ENCODE measurements at places on chromosomes 5 and 9.

DNA sequence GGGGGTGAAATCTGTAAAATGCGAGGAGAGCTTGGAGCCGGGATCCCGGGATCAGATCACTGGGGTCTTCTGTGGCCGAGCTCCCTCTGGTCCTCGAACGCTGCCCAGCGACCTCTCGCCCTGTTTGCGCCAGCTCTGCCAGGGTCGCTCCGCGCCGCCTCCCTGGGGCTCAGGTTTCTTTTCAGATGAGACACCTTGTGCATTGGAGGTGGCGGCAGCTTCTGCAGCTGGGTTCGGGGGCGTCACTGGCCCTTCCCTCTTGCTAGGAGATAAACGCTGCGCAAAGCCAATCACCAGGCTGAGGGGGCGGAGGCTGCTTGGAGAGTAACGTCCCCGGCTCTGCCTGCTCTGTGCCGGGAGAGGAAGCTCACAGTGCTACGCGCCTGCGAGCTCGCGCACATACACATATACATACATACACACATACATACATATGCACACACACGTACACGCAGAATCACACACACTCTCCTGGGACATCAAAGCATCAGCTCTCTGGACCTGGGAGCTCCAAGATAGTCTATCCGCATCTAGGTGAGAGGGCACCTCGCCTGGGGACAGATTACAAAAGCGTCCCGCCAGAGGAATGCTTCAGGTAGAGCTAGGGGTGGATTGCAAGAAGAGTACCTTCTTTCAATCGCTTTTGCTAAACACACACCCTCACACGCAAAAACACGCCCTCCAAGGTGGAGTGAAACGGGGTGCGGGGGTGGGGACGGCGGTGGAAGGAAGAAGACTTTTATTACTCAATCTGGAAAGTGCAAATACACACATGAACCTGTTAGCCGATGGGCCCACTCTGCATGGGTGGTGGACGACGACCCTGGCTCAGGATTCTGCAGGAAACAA lies at the start of gene ST8SIA4:
ST8SIA4 (minus strand) TSS at position 244 of the 849 bp plus-strand sequence. CDS start 327 bp downstream, outside the sequence.
- peaks cover 53% of the 10 kb centered on the region for H3K27me3 ChIP-seq
- no peaks in the 10 kb centered on the region for H3K4me1 ChIP-seq
- H3K4me3 ChIP-seq: peak within 1 kb of the TSS; percentile 26

GRCh38 chr9:137688261-137688660 lies 69.5 kb downstream of the EHMT1 start:
- H3K27me3 ChIP-seq: no peaks in the 10 kb centered on the region
- ATAC-seq: no peak
- H3K36me3 ChIP-seq: no peaks in the 10 kb centered on the region
- H3K27ac ChIP-seq: no peak overlapping the region
- H3K4me3 ChIP-seq: no peak overlapping the region

- no peaks in the 10 kb centered on the region for H3K36me3 ChIP-seq
- no peaks in the 10 kb centered on the region for H3K4me1 ChIP-seq
- no peak overlapping the region for H3K4me3 ChIP-seq
- ATAC-seq: no peak
- H3K27me3 ChIP-seq: peaks cover 3% of the 10 kb centered on the region
Measured at GRCh38 chr5:111853748-111854147, 96.8 kb upstream of the NREP start.

- H3K27me3 ChIP-seq: no peaks in the 10 kb centered on the region
- H3K27ac ChIP-seq: peak overlapping the region; percentile 52
- peaks cover 26% of the 10 kb centered on the region for H3K4me1 ChIP-seq
Measured at GRCh38 chr9:81182431-81182830, 506.9 kb downstream of the TLE1 start.

- H3K27me3 ChIP-seq: no peaks in the 10 kb centered on the region
- ATAC-seq: peak; percentile 29
- peaks cover 14% of the 10 kb centered on the region for H3K4me1 ChIP-seq
- H3K27ac ChIP-seq: no peak overlapping the region
- peaks cover 25% of the 10 kb centered on the region for H3K36me3 ChIP-seq
Measured at GRCh38 chr5:172114875-172115422, 73.1 kb downstream of the STK10 start.

DNA sequence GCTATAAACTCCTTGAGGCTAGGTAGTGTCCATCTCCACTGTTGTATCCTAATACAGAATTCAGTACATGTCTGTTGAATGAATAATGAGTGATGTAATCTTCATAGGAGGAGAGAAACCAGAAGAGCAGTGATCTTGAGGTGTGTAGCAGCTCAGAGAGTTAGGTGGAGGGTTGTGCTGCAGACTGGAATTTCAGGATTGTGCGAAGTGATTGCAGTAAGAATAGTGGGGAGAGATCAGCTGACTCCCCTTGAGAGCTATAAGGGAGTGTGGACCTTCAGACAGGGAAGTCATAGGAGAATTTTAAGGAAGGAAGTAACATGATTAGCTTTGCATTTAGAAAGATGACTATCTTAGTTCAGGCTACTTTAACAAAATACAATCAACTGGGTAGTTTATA lies 4.4 kb downstream of the SNX24 start:
- no peak overlapping the region for H3K4me3 ChIP-seq
- no peak overlapping the region for H3K27ac ChIP-seq
- no peaks in the 10 kb centered on the region for H3K4me1 ChIP-seq
- peaks cover 5% of the 10 kb centered on the region for H3K36me3 ChIP-seq
